M059J (cell line): ENCODE measurements at places on chromosomes 2 and 18.
A peak's percentile ranks its signal among the peaks of the same experiment; 100 is the strongest.

- no peak for DNase-seq
Observed at GRCh38 chr2:43414586-43415135, 181.2 kb downstream of the THADA start.

- DNase-seq: no peak
Observed at GRCh38 chr2:97654791-97655190, 8.9 kb downstream of the COX5B start.

DNA sequence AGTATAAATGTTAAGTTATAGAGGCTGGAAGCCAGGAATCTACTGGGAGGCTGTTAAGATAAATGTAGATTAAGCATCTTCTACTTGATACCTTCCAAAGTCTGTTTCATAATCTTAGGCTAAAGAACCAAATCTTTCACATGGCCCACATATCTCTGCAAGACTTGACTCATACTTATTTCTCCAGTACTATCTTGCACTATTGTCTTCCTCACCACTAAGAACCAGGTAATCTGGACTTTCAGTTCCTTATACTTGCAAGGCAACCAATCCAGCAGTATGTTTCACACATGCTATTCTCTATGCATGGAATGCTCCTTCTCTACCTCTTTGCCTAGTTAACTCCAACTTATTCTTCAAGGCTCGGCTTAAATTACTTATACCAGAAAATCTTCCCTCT, 62.2 kb downstream of the RBMS1 start:
- DNase-seq: no peak

GRCh38 chr18:39781565-39781964, 2173.5 kb upstream of the PIK3C3 start:
- no peak for DNase-seq

DNA sequence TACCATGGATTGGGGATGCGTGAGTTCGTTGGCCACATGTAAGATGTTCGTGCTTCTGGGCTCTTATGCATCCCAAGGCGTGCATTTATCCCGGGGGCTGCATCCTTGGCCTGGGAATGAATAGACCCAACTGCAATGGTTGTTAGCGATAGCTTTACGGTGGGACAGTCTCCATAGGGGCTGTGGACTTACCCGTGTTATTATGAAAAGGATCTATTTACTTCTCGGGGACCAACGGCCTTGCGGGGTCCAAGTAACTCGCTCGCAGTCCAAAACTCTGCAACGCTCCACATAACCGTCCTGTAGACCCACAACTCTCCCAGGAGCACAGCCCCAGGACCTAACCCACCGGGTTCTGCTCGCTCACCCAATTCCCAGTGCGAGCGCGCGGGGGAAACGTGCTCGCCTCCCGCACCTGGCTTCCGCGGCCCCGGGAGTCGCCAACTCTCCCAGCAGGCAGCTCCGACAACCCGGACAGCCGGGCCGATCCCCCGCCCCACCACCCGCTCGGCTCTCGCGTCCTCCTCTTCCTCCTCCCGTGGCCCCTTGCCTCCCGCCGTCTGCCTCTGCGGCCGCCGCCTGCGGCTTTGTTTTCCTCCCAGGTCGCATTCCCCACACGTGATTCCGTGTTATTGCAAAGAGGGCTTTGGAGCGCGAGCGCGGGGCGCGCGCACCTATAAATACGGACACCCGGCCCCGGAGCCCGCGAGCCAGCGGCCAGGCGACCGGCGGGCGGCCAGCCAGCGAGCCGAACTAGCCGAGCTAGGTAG, at the start of gene CABLES1:
TSS of gene CABLES1 (plus strand) at position 706 of the 770 bp plus-strand sequence. CDS start 278 bp downstream, outside the sequence.
- DNase-seq: peak; percentile 73

- peak; percentile 77 for DNase-seq
Observed at GRCh38 chr18:54983041-54983686, 23.9 kb upstream of the CCDC68 start.

DNA sequence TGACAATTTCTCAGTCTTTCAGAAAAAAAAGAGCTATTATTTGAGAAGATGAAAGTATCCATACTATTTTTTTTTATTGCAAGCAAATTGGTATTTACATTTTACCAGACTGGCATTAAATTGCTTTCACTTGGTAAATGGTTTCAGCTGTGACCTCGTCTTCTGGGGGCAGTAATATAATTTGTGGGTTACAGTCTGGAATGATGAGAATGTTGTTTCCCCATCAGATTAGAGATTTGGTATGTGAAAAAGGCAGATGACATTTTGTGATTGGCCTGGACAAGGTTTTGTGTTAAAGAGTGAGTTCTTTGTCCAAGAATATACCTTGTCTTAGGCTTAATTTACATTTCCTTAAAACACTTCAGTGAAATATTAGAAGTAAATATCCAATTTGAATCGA, 390.1 kb upstream of the ST6GAL2 start:
- DNase-seq: no peak

DNA sequence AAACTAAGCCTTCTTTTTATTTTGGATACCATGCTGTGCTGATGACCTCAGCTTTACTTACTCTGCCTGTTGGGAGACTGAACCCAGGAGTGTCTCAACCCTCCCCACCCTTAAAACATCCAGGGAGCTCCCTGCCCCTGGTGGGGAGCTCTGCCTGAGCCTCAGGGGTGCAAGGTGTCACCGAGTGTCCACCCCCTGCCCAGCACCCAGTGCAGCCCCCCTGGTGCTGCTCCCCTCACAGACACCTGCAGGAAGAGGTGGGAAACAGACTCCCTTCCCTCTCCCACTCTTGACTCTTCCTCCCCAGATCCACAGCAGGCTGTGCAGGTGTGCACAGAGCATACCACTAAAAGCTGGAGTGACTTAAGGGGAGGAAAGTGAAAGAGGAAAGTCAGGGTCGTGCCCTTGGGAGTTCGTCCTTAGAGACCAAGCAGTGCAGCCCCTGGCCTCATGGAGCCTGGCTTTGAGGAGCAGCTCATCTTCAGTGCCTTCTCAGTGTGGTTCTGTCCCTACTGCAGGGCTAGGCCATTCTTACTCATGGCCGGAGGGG, 51.3 kb downstream of the MYO7B start:
- no peak for DNase-seq

DNA sequence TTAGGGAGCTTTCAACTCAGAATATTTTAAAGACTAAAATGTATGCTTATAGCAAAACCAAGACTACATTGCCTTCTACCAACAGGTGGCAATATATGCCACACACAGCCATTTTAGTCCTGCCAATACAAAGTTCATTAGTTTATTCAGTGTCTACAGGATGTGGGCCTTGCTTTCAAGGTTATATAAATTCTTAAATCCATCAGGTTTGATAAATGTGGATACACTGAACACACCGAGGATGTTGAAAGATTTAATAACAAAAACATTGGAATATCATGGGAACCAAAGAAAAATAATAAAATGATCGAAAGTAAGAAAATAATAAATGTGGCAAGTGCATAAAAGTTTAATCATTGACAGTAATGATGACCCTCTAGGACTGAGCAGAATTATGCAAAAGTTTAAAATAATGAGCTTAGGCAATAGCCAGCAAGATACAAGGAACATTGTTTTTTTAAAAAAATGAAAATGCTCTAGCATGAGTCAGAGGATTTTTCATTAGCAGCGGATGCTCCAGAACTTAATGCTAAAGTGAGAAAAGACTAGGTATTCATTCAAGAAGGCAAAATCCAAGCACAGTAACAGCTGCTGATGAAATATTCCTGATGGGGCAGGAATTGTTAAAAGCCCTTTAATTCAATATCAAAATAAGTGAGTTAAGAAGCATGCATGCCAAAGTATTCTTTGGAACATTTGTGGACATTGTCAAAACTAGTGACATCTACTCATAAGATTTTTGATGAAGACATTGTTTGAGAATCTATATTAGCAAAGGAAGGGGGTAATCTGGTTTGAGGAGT, 14.2 kb downstream of the SCN9A start:
- peak; percentile 31 for DNase-seq

DNA sequence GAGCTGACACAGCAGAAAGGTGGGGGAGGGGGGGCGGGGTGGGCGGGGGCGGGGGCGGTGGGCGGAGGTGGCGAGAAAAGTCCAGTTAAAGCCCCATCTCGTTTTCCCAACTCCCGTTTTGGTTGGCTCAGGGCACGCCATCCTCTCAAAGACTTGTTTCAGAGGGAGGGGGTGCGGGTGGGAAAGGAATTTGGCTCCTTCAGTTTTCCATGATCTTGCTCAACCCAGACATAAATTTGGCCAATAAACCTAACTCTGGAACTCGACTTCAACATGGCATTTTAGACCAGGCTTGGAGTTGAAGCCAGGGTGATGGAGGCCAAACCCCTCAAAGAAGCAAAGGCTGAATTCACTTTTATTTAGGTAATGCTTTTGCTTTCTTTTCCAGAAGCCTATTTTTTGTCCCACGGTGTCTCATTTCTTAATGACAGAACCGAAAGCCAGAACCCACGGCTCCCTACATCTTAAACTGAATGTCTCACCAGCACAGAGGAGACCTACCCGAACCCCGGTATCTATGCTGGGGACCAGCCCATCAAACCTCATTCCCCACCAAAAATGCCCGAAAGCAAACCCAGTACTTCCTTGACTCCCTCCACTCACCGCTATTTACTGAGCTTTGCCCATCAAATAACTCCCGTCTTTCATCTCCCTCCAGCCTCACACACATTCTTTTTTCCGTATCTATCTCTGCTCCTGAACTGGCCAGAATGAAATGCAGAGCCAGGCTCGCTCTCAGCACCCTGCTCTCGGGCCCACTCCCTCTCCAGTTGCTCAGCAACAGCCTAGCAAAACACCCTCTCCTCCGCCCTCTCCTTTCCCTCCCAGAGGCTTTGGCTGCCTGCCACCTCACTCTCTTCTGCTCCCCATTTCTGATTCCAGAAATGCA, 4.3 kb downstream of the IGFBP5 start:
- peak; percentile 83 for DNase-seq

- peak; percentile 73 for DNase-seq
Observed at GRCh38 chr2:37414470-37414949, 70.1 kb downstream of the QPCT start.

DNA sequence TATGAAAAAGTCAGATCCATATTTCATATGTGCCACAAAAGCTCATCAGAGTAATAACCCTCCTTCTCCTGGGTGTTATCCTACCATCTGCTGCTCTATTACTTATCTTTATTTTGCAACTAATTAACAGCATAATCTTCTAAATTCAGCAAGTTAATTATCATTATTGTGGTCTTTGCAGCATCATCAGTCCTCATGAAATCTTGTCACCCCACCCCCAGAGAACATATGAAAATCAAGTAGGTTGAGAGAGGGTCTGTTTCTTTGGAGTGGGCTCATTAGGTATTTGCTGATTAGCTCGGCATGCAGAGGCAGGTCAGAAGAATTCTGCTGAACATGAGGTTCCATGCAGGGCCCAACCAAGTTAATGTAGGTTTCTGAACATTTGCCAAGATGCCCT, 64.8 kb downstream of the ATF2 start:
- DNase-seq: no peak

GRCh38 chr2:529424-529823, 147.8 kb downstream of the TMEM18 start:
- DNase-seq: peak; percentile 9

GRCh38 chr2:210207929-210208328, 17.3 kb downstream of the ACADL start:
- no peak for DNase-seq

DNA sequence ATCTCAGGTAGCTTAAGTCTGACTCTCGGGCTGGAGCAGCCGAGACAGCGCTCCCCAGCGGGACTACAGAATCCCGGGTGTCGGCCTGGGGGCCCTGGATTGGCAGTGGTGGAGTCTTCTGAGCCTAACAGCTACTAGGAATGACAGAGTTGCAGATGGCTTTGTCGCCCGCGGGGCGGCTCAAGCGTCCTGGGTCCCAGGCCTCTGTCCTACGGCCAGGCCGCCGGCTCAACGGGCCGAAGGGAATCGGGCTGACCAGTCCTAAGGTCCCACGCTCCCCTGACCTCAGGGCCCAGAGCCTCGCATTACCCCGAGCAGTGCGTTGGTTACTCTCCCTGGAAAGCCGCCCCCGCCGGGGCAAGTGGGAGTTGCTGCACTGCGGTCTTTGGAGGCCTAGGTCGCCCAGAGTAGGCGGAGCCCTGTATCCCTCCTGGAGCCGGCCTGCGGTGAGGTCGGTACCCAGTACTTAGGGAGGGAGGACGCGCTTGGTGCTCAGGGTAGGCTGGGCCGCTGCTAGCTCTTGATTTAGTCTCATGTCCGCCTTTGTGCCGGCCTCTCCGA, 8.8 kb downstream of the SIX2 start:
- no peak for DNase-seq

- DNase-seq: no peak
Observed at GRCh38 chr2:22996911-22997310, 388.1 kb upstream of the KLHL29 start.

GRCh38 chr2:136151021-136151971, 33.3 kb upstream of the CXCR4 start:
- DNase-seq: no peak

DNA sequence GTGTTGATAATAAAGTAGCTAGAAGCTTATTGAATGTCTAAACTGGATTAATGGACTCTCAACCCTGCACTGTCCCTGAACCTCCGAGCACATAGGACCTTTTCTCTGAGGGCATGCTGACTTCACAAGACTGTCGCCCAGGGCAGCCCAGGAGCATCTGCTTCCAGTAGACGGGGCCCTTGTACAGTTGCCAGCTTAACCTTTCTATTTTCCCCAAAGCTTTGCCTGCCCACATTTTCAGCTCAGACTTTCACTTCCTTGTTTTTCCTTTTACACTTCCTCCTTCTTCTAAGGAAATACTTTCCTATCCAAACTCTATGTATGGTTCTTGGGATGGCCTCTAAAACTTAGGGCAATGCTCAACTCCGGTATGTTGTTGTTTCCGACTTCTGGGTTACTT, 1.3 kb downstream of the VWA3B start:
- no peak for DNase-seq

DNA sequence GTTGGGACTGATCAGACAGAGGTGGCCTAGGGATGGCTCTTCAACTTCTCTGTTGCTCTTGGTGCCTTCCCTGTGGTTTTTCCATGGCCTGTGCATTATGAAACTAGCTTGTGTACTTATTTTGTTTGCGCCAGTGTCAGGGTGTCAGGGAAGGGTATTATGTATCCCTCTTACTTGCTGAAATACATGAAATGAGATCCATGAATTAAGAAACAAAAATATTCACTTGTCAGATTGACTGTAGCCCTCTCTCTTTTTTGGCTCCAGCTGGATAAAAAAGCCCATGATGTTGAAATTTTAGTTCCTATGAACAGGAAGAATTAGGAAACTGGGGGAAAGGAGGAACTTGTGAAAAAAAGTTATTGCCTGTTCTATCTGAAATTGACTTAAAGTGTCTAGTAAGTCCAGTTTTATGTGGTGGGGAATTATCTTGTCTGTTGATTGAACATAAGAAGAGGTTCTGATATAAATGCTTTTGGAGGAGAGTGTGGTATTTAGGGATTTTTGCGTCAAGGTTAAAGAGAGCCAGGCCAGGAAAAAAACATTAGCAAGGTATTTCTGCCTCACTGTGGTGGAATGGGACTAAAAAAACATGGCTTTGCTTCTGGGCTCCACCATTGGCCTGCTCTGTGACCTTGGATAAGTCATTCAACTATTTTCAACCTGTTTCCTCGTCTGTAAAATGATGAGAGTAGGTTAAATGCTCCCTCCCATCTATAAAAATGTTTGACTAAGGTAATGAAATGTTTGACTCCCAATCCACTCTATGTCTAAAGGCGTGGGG, 12.0 kb downstream of the UGP2 start:
- no peak for DNase-seq

GRCh38 chr18:54616220-54616848, 25.3 kb downstream of the DYNAP start:
- DNase-seq: peak; percentile 7
